ENCODE measurements at places on chromosomes 2 and 18. TPM values are rescaled to one million over a fixed set of nuclear protein-coding genes. Genes with fewer than 3 reads are reported as not detected.
A peak's percentile ranks its signal among the peaks of the same experiment; 100 is the strongest.

Gene GAD1
- not detected for total RNA-seq

Gene TSGA10
- total RNA-seq = 4.7 TPM

Gene MOCOS
- total RNA-seq = 0.27 TPM

Gene ATP8B1
- 4.0 TPM for total RNA-seq

Gene GKN1
- not detected for total RNA-seq

Gene CD8B2
- not detected for total RNA-seq

Gene LAMA1
- total RNA-seq = 0.17 TPM

DNA sequence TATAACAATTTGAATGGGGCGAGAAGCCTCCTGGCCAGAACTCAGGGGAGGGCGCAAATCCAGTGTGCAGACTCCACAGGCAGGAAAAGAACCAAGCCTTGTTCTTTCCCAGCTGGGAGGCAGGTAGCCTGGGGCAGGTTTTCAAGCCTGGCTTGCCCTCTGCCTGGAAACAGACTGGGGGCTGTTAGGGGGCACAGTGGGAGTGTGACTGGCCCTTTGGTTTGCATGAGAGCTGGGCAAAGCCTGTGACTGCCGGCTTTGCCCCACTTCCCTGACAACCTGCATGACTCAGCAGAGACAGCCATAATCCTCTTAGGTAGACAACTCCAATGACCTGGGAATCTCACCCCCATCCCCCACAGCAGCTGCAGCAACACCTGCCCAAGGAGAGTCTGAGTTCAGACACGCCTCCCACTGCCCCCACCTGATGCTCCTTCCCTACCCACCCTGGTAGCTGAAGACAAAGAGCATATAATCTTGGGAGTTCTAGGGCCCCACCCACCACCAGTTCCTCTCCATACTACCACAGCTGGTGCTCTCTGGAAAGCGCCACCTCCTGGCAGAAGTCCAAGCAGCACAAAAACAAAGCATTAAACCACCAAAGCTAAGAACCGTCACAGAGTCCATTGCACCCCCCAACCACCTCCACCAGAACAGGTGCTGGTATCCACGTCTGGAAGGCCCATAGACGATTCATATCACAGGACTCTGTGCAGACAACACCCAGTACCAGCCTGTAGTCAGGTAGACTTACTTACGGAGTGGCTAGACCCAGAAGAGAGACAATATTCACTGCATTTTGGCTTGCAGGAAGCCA is 402.5 kb downstream of the STK39 start:
- no peak for DNase-seq

DNA sequence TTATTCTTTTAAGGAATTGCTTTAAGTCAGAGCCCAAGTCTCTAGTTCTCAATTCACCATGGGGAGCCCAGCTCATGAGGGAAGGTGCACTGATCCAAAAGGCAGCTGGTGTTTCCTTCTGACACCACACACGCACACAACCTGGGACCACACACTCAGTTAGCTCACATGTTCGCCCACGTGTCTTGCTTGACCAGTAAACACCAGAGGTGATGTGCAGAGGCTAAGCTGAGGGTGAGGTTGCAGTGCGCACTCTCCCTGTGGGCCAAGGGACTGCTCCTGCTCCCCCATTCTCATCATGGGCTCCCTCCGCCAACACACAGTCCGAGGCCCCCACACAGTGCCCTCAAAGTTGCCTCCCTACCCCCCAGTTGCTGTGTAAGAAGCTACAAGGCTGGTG is 70.8 kb upstream of the BZW1 start:
- DNase-seq = no peak

DNA sequence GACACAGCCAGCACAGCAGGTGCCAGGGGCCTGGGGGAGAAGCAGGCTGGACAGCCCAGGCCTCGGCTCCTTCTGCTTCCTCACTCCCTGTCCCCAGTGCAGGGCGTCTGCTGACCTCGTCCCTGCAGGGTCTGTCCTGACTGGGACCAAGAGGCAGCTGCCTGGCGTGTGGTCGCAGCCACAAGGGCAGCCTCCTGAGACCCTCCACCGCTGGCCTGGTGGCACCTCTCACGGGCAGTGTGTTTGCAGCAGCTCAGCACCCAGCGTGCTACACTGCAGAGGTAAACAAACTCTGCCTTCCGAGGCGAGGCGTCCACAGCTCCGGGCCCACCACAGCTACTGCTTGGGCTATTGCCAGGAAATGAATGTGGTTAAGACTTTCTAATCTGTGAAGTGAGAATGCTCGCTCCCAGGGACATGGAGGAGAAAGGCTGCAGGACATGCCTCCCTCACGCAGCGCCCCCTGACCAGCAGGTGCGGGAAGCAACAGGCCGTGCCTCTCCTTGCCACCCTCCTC is 46.1 kb upstream of the HPCAL1 start:
- DNase-seq = peak; percentile 23

DNA sequence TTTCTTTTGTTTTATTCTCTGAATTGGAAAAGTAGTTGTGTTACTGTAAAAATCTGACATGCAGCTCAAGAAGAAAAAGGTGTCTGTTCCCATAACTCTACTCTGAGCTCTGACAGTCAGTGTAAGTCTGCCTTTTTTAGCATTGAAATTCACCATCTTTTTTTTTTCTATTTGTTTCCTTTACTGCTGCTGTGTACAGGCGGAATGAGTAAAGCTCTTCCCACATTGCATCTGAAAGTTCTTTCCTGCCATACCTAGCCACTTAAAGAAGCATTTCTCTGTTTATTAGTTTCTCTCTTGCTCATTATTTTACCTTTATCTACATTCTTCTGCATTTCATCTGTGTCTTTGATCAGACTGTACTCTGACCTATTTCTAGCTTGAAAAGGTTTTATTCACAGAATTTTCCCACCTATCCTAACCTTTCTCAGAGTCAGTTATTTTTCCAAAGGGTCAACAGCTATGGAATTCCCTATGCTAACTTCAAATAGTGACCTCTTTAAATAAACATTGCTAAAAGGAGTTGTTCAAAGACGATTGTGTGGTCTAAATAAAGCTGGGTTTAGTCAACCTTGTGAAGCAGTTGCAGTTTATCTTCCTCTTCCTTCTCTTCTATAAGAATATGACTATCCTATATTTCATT is 1303.1 kb upstream of the ZEB2 start:
- no peak for DNase-seq

GRCh38 chr2:109018452-109018851 is 29.4 kb upstream of the EDAR start:
- DNase-seq = no peak

DNA sequence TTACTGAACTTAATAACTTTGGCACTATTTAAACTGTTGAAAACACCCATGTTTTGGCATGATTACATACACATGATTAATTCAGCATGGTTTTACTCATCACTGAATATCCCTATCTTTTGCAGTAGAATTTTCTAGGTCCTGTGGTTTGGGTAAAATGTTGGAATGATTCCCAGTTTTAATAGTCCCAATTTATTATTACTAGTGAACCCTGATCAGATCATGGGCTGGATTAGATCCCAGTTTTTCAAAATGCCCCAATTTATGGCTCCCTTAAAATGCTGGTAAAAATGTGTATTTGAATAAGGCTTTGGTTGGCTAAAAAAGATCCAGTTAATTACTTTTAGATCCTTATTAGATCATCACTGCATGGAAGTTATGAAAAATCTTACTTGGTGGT is 273.6 kb upstream of the NRP2 start:
- no peak for DNase-seq

- DNase-seq = no peak
Measured at GRCh38 chr18:43877616-43878321, 600.5 kb upstream of the SYT4 start.

- no peak for DNase-seq
Measured at GRCh38 chr2:156309917-156310316, 22.6 kb downstream of the NR4A2 start.

GRCh38 chr2:61792355-61792890 is 61.4 kb downstream of the FAM161A start:
- DNase-seq = no peak

All from left ventricle myocardium superior (tissue), 1 donor.